ENCODE measurements at places on chromosomes 5 and 9.

- DNase-seq: no peak
Observed at GRCh38 chr5:141354900-141355469, at the start of gene PCDHGA4. Gene PCDHGA4 (plus strand): TSS chr5:141355021. CDS start chr5:141355108, 87 bp downstream.

DNA sequence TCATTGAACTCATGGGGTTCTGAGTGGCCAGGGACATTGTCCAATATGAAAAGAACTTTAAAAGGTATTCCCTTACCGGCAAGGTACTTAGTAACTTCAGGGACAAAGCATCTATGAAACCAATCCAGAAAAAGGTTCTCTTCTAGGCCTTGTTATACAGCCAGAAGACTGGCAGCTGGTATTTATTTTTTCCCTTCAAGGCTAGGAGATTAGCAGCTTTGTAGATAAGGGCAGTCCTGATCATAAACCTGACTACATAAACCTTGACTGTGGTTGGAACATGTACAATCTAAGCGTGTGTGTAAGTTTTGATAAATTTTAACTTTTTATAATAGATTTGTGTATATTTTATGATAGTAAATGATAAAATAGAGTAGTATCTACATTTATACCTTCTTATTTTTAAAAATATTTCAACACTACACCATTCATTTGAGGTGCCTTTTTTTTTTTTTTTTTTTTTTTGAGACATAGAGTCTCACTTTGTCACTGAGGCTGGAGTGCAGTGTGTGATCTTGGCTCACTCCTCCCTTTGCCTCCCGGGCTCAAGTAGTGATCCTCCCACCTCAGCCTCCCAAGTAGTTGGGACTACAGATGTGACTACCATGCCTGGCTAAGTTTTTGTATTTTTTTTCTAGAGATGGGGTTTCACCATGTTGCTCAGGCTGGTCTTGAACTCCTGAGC is 24.5 kb downstream of the RANBP17 start:
- no peak for DNase-seq

GRCh38 chr9:108413809-108414208 is 442.0 kb downstream of the ACTL7B start:
- DNase-seq: no peak

DNA sequence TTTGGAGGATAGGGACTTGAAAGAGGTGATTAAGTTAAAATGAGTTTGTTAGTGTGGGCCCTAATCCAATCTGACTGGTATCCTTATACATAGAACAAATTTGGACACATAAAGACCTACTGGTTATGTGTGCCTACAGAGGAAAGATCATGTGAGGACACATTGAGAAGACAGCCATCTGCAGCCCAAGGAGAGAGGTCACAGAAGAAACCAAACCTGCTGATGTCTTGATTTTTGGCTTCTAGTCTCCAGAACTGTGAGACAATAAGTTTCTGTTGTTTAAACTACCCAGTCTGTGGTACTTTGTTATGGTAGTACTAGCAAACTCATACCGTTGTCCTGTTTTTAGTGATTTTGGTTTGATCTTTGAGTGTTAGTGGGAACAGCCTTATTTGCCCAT is 18.3 kb downstream of the RNF180 start:
- DNase-seq: no peak

- no peak for DNase-seq
Observed at GRCh38 chr5:150130493-150130922, 25.1 kb downstream of the PDGFRB start.

DNA sequence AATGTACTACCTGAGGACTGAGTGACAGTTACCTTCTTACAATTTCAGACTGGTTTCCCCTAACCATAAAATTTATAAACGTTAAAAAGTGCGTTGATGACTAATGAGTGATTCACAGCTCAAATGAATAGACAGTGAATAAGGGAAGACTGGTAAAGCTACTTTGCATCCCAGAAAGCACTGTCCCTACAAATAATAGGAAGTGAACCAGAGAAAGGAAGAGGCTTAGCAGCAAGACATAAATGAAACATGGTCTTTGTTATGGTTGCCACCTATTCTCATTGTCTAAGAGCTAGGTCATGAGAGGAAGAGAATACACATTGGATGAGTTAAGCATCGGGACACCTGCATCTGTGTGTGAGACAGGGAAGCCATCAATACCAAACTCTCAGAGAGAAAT is 849.2 kb downstream of the TAF11L14 start:
- DNase-seq: peak; percentile 79

GRCh38 chr5:138659121-138659520 is 83.9 kb upstream of the HSPA9 start:
- DNase-seq: no peak

DNA sequence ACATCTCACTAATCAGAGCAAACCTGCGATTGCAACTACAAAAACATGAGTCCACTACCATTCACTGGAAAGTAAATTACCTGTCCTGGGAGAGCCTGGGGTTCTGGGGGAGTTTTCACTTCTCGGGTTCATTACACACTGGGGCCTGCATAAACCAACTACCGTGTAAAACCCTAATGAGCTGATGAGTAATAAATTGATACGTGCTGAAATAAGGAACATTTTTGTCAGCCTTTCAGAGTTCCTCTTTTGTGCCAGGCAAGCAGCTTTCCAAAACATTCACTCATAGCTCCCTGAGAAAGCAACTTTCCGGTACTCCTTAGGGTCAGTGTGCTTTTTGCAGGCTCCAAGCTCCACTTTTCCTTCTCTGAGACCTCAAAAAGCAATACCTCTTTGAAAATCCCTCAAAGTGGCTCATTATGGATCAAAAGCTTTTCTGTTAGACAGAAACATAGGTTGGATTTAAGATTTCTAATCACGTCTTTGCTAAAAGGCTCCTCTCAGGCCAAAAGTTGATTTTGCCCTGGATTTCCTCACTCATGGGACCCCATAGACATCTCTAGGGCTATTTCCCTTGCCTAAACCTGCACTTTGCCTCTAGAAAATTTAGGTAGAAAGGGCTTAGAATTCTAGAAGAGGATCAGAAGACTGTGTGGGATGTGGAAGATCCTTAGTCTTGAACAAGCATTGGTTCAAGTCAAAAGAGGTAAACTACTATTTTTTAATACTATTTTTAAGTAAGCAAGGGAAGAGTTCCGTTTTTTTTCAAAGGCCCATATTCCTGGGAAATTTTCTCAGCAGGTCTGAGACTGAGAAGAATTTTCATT is 74.8 kb downstream of the ST8SIA4 start:
- DNase-seq: no peak

DNA sequence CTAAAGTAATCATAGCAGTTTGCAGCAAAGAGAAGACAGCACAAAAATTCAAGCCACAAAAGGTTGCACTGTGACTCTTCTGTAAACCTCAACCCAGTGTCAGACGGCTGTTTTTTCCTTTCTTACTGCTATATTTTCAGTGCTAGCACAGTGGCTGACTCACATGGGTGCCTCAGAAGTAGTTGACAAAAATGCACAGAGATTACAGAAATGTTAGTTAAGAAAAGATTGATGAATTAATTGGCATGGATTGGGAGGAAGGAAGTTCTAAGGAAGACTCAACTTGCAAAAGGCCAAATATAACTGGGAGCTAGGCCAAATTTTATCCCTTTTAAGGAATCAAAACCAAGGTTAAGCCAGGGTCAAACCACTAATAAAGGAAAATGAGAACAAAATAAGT is 43.7 kb upstream of the ITGA1 start:
- no peak for DNase-seq

DNA sequence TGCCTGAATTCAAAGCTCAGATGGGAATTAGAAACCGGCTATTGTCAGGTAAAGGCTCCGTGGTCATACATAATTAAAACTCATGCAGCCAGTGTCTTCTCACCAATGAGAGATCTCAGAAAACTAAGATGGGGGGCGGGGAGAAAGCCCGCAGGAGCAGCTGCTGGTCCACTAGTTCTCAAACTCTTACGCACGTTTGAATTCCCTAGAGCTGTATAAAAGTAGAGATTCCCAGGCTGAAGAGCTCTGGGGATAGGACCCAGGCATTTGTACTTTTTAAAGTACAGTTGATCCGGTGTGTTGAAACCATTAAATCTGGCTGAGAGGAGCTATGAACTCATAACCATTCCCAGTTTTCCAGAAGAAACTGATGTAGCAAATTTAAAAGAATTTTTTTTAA is 68.5 kb downstream of the FRMD3 start:
- DNase-seq: no peak

DNA sequence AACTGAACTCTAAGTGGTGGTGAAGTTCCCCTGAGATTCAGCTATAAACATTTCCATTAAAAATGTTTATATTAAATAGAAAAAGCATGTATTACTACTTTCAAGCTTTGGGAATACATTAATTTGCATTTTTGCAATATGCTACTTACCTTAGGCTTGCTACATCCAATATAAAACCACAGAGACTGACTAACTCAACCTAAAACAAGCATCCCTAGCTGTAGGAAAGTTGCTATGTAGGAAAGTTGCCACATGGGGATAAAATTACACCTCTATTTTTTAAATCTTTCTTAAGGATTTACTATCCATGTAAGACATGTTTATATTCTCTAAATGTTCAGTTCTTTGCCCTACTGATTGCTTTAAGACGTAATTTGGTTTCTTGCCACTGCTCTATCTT is 12.8 kb downstream of the SCAMP1 start:
- no peak for DNase-seq

- peak; percentile 28 for DNase-seq
Observed at GRCh38 chr5:125526966-125527365, 780.5 kb upstream of the ZNF608 start.

DNA sequence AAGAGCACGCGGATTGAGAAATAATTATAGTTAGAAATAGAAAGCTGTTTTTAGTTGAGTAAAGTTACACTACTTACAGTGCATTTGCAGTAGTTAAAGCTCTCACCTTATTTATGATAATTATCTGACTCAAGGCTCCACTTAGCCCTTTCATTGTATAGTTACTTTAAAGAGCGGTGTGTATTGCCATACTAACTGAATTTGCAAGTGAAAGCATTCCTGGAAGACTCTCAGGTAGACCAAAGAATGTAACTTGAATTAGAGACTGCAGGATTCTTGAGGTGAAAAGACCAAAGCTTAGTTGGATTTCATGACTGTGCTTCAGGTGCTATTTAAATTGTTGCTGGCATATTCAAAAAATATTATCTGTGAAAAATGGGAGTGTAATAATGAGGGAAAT is 4.2 kb upstream of the RASA1 start:
- DNase-seq: no peak

GRCh38 chr9:128420651-128421481 is at the start of gene CERCAM:
Gene CERCAM (plus strand): TSS chr9:128420857. CDS start chr9:128420878, 21 bp downstream.
- DNase-seq: no peak

- peak; percentile 60 for DNase-seq
Observed at GRCh38 chr5:18465833-18466681, 831.8 kb downstream of the TAF11L14 start.

DNA sequence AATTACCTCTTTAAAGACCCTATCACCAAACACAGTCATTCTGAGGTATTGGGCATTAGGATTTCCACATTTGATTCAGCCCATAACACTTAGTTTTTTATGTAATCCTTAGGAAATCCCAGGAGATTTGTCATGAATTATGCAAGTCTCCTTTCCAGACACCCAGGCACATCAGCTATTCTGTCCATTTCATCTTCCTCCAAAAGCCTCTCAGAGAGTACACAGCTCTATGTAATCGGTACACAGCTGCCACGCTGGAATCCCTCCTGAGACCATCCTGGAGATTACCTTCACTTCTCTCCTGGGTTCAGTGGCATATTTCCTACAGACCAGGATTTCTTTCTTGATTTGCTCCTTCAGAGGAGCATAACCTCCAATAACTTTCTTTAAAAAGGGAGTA is 2309.8 kb upstream of the WWC1 start:
- DNase-seq: no peak

- no peak for DNase-seq
Observed at GRCh38 chr9:130491830-130492482, 47.2 kb downstream of the ASS1 start.

DNA sequence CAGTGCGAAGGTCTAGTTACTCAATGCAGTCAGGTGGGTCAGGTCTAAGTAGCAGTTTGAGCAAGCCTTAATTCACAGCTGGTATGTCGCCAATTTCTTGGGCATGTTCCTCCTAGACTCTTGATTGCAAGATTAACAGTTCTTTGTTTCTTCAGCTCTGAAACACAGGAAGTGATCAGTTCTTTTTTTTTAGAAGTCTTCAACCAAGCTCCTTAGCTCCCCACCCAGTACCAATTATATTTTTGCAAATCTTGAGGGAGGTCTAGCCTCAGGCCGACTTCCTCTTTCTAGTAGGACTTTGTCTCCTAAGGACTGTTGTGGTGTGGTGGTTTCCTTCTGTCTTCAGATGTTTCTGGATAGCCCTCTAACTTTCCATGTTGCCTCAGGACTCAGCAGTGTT is 2054.2 kb downstream of the MAT2B start:
- DNase-seq: no peak

DNA sequence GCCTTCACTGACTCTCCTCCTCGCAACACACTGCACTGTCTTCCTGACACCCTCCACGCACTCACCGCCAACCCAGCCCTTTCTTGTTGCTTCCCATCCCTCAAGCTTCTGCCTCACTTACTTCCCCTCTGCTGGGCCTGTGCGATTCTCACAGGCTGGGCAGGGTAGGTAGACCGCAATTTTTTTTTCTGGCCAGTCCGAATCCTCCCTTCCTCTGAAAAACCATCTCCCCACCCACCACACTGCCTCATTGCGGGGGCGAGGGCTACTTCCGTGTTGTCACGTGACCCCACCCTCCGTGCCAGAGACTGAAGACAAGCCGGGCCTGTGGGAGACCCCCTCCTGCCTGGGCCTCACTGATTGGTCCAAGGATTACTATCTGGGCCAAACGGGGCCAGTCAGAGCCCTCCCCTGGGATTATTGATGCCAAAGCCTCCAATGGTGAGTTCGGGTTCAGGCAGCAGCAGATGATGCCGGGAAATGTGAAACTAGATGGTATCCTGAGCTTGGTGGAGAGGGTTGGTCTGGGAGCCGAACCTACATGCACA is 73.1 kb downstream of the STK10 start:
- no peak for DNase-seq

GRCh38 chr5:172984244-172984953 is 828 bp downstream of the ATP6V0E1 start:
- peak; percentile 83 for DNase-seq

- DNase-seq: peak; percentile 65
Observed at GRCh38 chr5:66585291-66585690, 10.9 kb upstream of the MAST4 start.

- no peak for DNase-seq
Observed at GRCh38 chr5:71522151-71522550, 65.0 kb upstream of the MCCC2 start.

GRCh38 chr9:76198336-76198735 is 195.9 kb downstream of the RFK start:
- DNase-seq: no peak

Data from bronchial epithelial cell (primary cell).